Activated CD8-positive, alpha-beta memory T cell treated with anti-CD3 and anti-CD28 coated beads, Interleukin-2, amount 50 U/mL, for 4 hours (primary cell): ENCODE measurements at places on chromosomes 7 and 10.

GRCh38 chr10:60607372-60607771 lies 170.9 kb upstream of the CDK1 start:
- no peak for DNase-seq

DNA sequence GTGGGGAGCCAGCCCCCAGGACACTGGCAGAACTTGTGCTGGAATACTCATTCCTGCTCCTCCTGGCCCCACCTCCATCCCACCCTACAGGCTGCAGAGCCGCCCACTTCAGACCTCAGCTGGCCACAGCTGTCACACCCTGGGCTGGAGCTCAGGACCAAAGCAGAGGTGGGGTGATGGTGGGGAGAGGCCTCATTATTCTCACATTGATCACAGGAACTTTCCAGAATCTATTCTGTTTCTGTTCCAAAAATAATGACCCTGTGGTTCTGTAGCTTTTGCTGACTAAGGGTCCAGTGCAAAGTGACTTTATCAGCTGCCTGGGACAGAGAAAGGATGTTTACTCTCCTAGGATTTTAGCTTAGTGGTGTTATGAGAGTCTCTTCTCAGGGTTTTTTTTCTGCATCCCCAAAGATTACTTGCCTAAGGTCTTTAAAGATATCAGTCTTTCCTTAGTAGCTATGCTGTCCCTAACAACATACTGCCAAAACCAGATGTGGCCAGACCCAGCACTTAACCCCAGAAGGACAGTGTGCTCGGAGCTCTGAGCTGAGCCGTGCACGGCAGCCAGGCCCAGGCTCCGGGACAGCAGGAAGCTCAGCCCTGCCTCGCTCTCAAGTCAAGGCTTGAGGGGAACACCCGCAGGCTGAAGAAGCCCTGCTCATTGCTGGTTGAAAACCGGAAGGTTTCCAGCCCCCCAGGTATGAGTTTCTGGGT lies 223.3 kb downstream of the MLLT10 start:
- DNase-seq, result no peak

- DNase-seq, result no peak
Measured at GRCh38 chr7:137882806-137883205, 36.0 kb upstream of the DGKI start.

- no peak for DNase-seq
Measured at GRCh38 chr10:24958721-24959381, 6.4 kb upstream of the PRTFDC1 start.

DNA sequence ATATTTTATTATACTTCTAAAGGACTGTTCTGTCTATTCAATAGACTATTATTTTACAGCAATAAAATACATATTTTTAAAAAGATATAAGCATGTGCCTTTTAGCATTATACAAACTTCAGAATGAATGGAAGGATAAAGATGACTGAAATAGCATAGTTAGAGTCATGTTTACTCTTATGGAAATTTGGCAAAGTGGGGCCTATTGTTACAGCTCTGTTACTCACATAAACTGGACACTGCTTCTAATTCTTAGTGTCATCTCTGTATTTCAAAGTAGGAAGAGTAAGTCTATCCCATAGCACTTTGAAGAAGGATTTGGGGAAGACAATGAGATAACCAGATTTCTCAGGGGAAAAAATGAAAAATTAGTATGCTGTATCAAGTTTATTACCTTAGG lies 168.2 kb downstream of the SKAP2 start:
- DNase-seq, result no peak

DNA sequence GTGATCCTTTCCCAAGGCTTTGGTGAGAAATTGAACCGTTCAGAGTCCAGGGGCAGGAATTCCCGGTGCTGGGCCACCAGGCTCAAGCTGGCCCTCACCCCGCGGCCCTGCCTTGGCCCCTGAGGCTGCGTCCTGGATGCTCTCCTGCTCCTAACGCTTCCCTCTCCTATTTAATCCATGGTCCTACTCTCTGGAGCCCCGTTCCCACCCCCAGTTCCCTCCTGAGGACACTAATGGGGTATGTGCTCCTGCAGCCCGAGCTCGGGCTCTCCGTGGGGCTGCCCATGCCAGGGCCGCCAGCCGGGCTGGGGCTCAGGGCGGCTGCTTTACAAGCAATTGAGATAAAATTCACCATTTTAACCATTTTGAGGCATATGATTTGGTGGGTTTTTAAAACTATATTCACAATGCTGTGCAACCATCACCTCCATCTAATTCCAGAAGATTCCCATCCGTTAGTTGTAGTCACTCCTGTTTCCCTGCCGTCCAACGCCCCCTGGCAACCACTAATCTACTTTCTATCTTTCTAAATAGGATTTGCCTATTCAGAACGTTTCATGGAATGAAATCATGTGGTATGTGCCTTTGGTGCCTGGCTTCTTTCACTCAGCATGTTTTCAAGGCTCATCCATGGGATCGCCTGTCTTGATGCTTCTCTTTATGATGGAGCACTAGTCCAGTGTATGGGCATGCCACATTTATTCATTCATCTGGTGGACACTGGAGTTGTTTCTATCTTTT lies 33.0 kb downstream of the ADAMTS14 start:
- no peak for DNase-seq

DNA sequence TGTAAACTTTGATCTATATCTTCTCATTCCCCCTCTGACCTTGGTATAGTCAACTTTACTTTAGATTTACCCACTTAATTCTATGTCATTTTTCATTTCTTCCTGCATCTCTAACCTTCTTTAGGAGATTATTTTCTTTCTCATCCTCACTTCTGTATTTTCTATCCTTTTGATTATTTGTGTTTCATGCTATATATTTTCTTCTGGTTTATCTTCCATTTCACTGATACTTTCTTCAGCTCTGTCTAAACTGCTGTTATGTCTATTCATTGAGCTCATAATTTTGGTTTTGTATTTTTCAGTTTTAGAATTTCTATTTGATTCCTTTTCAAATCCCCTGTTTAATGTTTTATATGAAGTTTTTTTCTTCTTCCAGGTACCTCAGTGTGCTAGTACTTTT lies 171.1 kb upstream of the LYZL1 start:
- DNase-seq, result no peak

GRCh38 chr7:27961255-27961654 lies 219.3 kb downstream of the JAZF1 start:
- DNase-seq, result no peak

GRCh38 chr7:28202222-28202621 lies 21.6 kb upstream of the JAZF1 start:
- no peak for DNase-seq

DNA sequence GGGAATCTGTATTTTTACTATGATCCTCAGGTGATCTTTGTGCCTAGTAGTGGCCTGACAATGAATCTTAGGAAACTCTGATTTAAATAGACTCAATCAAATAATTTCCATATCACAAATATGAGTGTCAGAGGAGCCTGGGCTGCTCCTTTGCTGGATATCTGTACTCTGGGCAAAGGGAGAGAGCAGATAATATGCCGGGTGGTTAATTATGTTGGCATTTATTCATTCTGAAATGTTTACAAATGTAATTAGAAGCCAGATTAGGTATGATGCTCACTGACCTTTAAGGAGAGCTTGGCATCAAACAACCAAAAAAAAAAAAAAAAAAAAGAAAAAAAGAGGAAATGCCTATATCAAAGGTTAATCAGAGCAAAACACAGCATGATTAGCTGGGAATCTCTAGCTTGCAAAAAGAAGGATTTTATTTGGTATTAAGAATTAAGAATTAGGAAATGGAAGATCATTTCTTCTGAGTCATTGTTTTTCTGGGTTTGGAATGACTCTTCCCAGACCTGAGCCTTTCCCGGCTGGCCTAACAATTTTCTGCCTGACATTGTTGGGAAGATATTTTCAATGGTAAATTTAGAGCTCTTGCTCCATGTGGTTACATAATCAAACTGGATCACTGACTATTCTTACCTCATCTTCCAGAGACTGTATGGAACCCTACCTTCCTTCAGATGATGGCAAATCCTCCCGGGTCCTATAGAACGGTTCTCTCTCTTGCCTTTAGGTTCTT lies 365.3 kb downstream of the REEP3 start:
- DNase-seq, result no peak

DNA sequence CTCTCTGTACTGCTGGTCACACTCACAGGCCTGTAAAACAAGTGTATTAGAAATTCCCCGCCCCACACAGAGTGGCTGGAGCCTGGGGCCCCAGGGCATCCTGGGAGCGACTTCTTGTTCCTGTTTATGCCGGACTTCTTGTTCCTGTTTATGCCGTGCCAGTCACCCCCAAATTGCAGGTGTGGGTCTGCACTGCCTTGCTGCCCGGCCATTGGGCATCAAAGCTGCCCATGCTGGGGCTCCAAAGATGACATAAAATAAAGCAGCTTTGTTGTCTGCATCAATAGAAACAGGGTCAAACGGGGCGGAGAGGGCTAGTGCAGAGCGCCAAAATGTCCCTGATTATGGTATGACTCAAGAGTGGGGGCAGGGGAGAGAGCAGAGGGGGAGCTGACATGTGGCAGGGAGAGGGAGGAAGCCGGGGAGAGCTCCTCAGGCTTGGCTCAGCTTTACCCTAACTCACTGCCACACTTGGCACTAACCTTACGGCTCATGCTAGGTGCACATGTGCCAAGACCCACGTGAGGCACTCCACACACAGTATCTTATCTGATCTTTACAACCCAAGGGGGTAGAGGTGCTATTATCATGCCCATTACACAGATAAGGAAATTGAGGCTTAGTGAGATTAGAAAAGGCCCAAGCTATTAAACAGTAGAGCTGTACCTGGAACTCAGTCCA lies 98.4 kb downstream of the PIP4K2A start:
- peak; percentile 30 for DNase-seq

GRCh38 chr7:17069146-17069545 lies 187.4 kb upstream of the AGR3 start:
- DNase-seq, result no peak

DNA sequence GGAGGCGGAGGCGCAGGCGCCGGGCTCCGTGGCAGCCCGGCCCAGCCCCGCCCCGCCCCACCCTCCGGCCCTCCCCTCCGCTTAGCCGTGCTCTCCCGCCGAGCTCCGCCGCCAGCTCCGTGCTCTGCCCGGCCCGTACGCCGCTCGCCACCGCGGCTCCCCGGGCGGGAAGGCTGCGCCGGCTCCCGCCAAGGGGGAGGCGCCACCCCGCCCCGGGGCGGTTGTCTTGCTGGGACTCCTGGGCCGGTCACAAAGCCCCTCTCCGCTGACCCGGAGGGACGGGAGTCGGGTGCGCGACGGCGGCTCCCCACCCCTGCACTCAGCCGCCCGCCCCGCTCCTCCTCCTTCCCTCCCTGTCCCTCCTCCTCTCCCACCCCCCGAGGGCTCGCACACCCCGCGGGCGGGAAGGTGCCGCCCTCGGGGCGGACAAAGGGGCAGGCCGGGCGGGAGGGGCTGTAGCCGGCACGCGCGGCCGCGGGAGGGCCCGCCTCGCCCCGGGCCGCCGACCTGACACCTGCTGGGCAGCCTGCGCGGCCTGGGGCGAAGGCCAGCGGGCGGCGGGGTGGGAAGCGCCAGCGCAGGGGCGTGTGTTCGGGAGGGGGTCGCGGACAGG lies 11.5 kb upstream of the SP8 start:
- DNase-seq, result no peak

- DNase-seq, result no peak
Measured at GRCh38 chr7:155713384-155713783, 68.9 kb downstream of the RBM33 start.

- DNase-seq, result no peak
Measured at GRCh38 chr7:107951172-107951787, 51.7 kb downstream of the LAMB1 start.

DNA sequence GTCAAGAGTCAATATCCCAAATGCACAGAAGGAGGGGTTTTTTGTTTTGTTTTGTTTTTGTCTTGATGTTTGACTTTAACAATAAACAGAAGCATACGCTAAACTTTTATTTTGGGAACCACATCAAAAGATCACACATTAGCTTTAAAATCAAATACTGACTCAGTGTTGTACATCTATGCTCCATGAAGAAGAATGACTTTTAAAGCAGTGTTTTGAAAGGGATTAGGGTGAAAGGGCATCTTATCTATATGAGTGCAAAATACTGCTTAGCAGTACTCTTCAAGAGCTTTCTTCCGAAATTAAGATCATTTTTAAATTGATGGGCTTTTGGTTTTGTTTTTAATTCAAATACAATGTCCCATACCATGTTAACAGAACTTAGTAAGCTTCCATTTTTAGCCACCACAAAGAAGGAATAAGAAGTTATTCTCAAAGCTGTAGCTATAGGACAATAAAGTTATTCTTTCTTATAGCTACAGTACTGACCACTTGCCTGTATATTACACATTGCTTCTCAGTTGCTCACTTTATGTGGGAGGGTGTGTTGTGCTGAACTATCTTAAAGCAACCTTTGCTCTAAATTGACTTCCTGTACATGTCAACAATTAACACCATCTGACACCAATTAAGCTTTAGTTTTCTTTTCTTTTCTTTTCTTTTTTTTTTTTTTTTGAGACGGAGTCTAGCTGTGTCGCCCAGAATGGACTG lies 144.3 kb upstream of the KAT6B start:
- no peak for DNase-seq

GRCh38 chr7:976901-977325 lies 1.6 kb upstream of the COX19 start:
- no peak for DNase-seq

GRCh38 chr10:111511751-111512150 lies 434.9 kb downstream of the ADRA2A start:
- no peak for DNase-seq

DNA sequence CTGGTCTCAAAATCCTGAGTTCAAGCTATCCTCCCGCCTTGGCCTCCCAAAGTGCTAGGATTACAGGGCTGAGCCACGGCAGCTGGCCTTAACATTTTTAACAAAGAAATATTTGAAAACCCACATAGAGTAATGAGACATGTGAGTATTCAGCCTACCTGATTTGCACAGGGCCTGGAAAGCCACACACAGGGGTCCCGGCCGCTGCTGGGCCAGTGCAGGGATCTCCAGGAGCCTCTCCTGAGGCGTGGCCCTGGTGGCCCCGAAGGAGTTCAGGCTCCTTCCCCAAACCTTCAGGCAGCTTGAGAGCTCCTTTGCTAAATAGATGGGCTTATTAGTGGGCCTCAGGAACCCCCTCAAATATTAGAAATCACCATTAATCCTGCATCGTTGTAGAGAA lies 18.7 kb downstream of the CNPY1 start:
- DNase-seq, result no peak

GRCh38 chr7:132528695-132529094 lies 47.6 kb downstream of the PLXNA4 start:
- no peak for DNase-seq

GRCh38 chr10:116783011-116783655 lies 40.8 kb upstream of the HSPA12A start:
- no peak for DNase-seq

GRCh38 chr7:100693312-100694097 lies 545 bp downstream of the GIGYF1 start:
- DNase-seq, result no peak

- DNase-seq, result no peak
Measured at GRCh38 chr10:50544095-50544856, 79.5 kb downstream of the SGMS1 start.

- DNase-seq, result no peak
Measured at GRCh38 chr7:47556511-47557180, 25.3 kb downstream of the TNS3 start.

GRCh38 chr7:33109758-33110238 lies 594 bp upstream of the RP9 start:
- DNase-seq, result no peak
